NCI-H2171 (cell line): ENCODE measurements at places on chromosomes 4 and X.
A peak's percentile ranks its signal among the peaks of the same experiment; 100 is the strongest.

DNA sequence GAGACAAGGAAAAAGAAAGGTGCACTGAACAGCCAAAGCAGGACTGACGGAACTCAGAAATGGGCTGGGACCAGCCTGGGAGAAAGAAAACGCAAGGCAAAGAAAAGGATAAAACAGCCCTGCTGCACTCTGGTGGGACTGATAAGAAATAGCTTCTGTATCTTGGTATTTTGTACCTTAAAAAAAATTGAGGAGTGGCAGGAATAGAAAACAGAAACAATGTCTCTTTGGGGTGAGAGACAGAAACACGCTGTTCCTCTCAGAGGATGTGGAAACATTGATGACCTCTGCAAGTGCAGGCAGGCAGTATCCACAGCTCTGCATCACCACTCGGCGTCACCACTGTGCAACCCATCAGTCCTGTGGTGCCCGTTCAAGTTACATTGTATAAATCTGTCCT is 152.5 kb upstream of the SPRY1 start:
- no peak for DNase-seq

- no peak for DNase-seq
Observed at GRCh38 chr4:8910822-8911315, 39.2 kb upstream of the HMX1 start.

- DNase-seq, result no peak
Observed at GRCh38 chr4:77095101-77095821, 19.5 kb upstream of the CCNI start.

- DNase-seq, result peak; percentile 4
Observed at GRCh38 chrX:40996886-40997530, 88.2 kb upstream of the USP9X start.

DNA sequence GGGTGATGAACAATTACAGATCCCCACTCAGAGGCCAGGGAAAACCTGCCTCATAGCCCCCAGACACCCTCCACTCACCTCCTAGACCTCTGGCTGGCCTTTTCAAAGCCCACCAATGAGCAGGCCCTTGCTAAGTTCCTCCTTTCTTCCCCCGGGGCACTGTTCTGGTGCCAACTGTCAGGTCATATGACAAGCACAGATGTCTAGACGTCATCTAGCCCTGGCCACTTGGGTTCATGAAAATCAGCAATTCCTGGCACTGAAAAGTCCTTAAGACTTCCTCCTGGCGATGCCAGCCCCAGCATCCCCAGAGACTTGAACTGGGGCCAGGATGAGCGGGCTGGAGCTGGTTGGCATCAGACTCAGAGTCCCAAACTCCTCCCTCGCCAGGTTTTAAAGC is 115.6 kb upstream of the NALF2 start:
- DNase-seq, result no peak

DNA sequence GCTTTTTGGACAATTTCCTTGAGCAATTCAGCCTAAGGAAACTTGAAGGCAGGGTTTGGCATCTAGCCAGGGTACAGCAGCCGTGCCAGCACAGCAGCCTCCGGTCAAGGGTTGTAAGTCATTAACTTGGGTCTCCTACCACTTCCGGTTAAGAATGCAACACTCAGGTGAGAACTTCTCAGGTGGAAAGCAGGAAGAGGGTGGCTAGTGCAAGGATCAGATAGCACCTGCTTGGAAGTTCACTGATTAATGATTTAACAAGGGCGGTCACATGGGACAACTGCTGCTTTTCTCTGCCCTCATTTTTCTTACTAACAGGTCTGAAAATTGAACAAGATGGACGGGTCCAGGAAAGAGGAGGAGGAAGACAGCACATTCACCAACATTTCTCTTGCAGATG is 30.1 kb upstream of the SCOC start:
- no peak for DNase-seq

DNA sequence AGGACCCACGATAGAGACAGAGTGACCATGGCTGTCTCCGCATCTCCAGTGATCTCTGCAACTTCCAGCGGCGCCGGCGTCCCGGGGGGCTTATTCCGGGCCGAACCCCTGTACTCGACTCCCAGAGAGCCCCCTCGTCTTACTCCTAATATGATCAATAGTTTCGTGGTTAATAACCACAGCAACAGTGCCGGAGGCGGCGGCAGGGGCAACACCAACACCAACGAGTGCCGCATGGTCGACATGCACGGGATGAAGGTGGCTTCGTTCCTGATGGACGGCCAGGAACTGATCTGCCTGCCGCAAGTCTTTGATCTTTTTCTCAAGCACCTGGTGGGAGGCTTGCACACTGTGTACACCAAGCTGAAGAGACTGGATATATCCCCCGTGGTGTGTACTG is 343 bp downstream of the DACH2 start:
- no peak for DNase-seq

DNA sequence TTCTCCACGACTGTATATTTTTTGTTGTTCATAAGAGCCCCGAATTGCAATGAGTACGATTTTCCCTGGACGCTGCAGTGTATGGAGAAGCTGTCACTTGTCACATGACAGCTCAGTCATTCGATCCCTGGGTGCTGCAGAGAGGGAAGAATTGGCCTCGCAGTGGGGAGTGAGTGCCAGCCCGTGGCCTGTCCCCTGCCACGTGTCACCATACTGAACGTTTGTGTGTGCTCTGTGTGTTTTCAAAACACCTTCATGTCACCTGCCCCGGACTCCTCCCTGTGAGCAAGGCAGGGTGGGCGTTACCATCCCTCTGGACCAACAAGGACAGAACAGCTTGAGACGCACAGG is 77.9 kb downstream of the TBL1X start:
- DNase-seq, result no peak

DNA sequence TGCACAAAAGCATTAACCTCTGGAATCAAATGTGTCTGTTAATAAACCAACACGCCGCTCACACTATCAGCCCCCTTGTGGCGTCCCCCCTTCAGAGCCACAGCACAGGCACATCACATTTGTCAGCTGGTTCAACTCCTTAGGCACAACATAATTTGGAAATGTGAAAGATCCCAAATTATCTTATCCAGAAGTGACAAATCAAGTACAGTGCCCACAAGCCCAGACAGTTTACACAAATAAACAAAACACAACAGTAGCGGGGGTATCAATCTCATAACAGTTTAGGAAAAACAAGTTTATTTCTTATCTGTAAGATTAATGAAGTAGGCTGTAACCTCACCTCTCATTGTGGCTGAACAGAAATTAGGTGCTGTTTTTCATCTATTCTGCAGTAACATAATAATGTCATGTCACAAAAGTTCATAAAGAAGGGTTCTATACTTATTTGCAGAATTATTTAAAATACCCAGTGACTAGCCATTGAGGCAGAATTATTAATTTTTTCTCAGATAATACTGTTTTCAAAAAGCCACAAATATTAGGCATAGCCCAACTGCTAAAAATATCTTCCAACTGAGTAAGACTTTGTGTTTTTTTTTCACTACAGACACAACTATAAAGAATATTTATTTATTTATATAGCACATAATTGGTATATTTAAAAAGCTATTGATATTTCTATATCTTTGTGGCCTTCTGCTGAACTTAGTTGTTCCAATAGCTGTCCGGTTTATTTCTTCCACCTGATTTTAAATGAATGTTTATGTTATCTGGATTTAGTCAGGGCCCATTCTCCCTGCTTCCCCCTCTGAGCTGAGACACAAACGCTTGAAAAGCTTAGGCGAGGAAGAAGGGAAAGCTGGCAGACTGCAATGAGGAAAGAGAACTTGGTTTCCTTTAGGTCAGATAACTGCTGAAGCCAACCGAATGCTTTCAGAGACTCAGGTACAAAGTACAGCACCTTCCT is 214.7 kb downstream of the QDPR start:
- no peak for DNase-seq

DNA sequence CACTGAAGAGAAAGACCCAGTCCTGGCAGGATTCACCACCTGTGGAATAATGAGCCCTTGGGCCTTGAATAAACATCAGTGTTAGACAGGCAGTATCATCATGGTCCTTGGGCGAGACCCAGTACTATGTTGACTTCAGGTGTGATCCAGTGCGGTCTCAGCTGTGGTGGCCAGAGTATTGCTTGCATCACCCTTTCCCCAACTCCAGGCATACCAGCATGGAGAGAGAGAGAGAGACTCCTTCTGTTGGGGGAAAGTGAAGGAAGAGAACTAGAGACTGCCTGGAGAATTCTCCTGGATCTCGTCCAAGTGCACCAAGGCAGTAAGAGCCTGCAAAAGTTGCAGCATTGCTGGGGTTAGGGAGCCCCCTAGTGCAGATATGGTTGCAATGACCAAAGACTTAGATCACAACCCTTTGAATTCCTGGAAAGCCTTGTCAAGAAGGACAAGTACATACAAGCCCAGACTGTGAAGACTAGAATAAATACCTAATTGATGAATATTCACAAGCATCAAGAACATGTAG is 61.1 kb upstream of the VAMP7 start:
- peak; percentile 33 for DNase-seq

GRCh38 chr4:102778720-102779119 is 18.0 kb upstream of the MANBA start:
- no peak for DNase-seq

- no peak for DNase-seq
Observed at GRCh38 chr4:17284323-17285175, 227.3 kb downstream of the QDPR start.

GRCh38 chrX:71420686-71421085 is 54.5 kb downstream of the TAF1 start:
- no peak for DNase-seq

- no peak for DNase-seq
Observed at GRCh38 chr4:12884846-12885796, 599.0 kb downstream of the RAB28 start.

DNA sequence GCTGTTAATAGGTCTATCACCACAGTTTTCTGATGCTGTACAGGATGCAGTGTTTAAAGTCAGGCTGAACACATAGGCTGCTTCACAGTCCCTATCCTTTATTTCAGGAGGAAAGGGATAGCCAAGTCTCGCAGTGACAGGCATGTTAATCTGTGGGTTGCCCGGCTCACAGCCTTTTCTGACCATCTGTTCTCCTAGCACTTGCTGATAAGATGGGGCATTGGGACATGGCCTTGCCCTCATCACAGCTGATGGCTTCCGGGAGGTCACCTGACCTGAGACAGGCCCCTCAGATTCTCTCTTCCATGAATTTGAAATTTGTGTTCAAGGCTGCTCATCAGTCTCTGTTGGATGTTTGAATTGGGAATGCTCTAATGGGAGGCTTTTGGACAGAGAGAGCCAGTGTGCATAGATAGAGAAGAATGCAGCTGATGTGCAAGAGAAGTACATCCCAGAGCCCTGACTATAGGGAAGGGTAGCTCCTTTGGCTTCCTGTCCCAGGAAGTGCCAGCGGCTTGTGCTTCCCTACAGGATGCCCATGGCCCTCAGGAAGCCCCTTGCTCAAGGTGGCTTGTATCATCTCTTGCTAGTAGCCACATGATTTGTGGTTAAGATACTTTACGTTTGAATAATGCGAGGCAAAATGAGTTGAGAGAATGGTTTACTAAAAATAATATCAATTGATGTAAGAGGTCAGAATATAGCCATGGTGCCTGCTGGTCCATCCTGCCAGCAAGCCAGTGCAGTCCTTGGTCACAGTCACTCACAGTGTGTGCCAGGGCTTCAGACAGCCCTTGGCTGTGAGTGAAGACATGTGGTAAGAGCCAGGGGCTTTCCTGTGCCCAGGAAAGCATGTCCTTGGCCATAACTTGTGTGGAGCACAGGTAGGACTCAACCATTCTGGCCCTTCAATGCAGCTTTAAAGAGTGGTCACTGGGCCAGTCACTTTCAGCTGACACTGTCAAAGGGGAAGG is 88.6 kb downstream of the TSPAN7 start:
- DNase-seq, result no peak

- no peak for DNase-seq
Observed at GRCh38 chr4:41420541-41420940, 117.4 kb upstream of the LIMCH1 start.

DNA sequence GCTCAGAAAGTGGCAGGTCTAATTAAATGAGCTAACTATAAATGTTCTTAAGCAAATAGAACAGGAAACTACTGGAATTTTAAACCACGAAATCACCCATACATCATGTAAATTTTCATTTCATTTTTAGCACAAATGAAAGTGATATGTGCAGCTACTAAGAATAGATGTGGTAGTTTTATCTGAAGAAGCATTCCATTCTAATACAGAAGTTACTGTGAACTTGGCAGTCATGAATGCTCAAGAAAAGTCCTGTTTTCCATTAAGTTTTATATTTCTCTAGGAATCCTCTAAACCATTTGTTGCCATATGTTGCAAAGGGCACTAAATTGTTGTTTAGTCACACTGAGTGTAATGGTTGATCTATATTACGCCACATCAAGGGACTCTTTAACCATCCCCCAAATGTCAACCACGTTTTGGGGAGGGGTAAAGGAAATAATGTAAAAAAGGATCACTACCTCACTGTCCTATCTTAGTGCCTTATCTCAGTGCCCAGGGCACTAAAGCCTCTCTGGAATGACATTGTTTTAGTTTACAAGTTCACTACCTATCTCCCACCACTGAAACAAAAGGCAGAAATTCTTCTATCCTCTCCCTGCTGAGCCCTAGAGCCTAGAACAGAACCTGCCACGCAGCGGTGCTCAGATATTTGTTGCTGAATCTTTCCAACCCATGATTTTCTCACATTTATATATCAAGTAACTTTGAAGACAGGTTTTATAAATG is 118.0 kb downstream of the SHISA3 start:
- DNase-seq, result no peak

GRCh38 chr4:159706704-159707103 is 603.8 kb downstream of the RAPGEF2 start:
- DNase-seq, result no peak

GRCh38 chr4:7906171-7906701 is 33.4 kb downstream of the AFAP1 start:
- no peak for DNase-seq

- no peak for DNase-seq
Observed at GRCh38 chr4:6404611-6405396, 67.6 kb downstream of the PPP2R2C start.

DNA sequence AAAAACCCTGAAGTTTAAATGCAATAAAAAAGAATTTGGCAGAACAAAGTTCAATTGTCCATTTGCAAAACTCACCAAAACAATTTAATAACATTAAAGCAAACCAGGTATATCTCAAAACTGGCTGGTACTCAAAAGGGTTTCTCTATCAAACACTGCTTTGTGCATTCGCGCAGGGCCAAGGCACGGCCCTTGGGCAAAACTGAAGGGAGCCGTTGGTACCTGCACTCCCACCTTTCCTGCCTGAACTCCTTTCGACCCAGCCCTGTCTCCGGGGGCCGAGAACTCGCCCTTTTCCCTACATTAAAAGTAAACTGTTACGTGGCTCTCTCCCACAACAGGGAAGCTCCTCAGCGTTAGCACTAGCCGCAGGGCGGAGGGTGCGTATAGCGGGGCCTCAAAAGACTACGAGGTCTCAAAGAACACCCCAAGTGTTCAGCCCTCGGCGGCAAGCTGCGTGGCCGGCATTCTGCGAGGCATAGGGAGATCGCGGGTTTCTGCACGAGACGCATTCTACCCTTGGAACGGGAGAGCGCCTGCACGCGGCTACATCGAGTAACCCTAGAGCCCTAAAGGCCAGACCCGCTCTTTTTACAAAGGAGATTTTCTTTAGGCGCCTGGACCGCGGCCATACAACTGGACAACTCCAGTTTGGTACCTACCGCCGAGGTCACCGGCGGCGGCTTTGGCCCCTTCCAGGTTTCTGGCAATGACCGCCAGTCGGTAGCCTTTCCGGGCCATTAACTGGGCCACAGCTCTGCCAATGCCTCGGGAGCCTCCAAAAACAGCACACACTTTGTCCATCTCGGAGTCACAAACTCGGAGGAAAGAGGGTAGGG is 550 bp downstream of the CBR4 start:
- peak; percentile 41 for DNase-seq
